ENCODE measurements at places on chromosomes 2 and 18.

DNA sequence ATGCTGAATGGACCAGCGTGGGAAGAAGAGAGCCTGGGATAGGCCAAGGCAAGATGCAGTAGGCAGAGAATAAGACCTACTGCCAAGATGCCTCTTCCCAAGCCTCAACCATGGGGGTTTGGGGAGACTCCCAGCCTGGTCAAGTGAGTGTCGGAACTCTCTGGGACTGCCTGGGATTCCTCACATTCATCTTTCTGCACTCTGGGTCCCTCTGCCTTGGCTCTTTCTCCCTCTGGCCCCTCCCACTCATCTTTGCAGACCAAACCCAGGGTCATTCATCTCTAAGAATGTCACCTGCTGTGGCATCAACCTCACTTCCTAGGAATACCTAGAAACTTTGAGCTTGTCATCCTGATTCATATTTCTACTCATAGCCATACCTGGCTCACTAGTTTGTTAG is 211.3 kb upstream of the HNRNPA3 start:
- DNase-seq = no peak

DNA sequence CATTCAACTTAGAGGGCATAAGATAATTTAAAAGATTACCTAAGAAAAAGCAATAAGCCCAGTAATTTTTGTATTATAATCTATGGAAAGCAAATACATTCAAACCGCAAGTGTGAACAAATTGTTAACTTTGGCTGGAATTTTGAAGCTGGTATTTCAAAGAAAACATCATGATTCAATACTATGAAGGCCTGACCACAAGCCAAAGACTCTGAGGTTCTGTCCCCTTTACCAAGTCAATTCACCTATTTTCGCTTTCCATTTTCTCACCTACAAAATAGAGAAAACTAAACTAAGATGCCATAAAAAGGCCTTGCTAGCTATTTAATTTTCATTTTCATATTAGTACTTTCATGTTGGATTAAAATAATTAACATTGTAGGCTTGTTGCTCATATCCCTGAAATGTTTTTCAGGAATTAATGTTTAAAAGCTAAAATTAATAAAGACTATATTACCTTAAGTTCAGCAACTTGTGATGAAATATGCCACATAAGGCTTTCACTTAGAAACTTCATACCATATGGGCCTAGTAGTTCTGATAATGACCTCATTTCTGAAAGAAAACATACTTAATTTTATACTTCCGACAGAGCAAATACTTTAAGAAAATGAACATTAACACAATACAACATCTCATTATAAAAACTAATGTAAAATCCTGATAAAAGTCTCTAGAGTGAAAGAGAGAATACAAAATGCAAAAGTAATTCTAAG is 85.7 kb upstream of the FRZB start:
- DNase-seq = no peak

GRCh38 chr2:215843579-215843978 is 169.8 kb downstream of the MREG start:
- no peak for DNase-seq

GRCh38 chr2:36455788-36456187 is 100.2 kb downstream of the CRIM1 start:
- DNase-seq = no peak

GRCh38 chr2:120323807-120324399 is 22.0 kb upstream of the INHBB start:
- no peak for DNase-seq

DNA sequence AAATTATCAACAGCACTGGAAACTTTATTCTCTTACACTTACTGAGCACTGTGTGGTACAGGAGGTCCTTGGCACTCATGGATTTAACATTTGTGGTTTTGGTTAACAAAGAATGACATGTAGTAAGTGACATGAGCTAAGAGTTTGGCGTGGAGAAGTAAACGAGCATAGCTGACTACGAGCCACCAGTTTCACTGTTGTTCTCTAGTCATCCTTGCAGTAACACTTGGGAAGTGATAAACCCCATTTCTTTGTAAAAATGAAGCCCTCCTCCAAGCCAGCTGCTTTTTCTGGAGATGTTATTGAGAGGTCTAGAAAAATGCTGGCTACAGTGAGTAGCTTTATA is 32.7 kb downstream of the QPCT start:
- DNase-seq = no peak

DNA sequence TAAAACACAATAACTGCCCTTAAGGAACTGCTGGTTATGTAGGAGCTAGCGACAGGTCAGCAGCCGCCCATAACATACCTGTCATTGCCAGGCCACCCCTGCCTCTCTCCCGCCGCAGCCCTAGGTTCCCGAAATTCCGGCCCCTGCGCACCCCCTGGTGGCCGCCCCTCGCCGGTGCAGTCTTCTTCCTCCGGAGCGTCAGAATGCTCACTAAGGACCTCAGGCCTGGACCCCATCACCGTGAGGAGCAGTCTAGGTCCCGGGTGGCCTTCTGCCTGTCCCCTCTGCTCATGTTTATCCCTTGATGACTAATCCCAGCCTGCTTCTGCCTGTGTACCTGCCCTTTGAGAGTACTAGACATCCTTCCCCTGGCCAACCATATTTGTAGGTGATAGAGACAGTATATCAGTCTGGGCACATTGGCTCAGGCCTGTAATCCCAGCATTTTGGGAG is 115.7 kb upstream of the SLC1A4 start:
- peak; percentile 69 for DNase-seq

DNA sequence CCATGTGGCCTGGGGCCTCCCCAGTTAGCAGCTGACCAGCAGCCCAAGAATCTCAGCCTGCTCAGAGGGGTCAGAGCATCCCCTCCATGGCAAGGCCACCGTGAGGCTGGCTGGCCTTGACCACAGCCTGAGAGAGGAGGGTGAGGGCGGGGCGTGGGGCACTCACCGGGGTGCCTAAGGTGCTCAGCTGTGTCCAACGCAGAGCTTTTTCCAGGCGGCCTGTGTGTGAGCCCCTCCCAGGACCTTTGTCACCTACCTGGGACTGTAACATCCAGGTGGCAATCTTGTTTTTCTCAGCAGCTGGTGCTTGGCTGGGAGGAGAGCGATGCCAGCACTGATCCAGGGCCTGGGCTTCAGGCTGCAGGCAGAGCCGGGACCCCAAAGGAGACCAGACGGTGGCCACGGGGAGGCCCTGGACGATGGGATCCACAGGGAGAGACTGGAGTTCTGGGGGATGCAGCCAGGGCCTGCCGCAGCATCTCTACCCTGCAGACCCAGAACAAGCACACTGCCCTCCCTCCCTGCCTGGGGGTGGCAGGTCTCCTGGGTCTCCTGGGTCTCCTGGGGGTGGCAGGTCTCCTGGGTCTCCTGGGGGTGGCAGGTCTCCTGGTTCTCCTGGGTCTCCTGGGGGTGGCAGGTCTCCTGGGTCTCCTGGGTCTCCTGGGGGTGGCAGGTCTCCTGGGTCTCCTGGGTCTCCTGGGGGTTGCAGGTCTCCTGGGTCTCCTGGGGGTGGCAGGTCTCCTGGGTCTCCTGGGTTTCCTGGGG is 12.3 kb downstream of the SNED1 start:
- DNase-seq = no peak

GRCh38 chr18:79402977-79403722 is 7.4 kb downstream of the NFATC1 start:
- DNase-seq = no peak

- no peak for DNase-seq
Measured at GRCh38 chr2:230677201-230677946, 35.3 kb upstream of the CAB39 start.

Data from CD4-positive, alpha-beta T cell treated with Interleukin-4 for 4 hours (primary cell).